ENCODE measurements at places on chromosomes 5 and 9.

GRCh38 chr9:124329206-124329792, 71.5 kb downstream of the NEK6 start:
- no peak for DNase-seq

GRCh38 chr5:52870448-52870847, 82.7 kb downstream of the ITGA1 start:
- no peak for DNase-seq

DNA sequence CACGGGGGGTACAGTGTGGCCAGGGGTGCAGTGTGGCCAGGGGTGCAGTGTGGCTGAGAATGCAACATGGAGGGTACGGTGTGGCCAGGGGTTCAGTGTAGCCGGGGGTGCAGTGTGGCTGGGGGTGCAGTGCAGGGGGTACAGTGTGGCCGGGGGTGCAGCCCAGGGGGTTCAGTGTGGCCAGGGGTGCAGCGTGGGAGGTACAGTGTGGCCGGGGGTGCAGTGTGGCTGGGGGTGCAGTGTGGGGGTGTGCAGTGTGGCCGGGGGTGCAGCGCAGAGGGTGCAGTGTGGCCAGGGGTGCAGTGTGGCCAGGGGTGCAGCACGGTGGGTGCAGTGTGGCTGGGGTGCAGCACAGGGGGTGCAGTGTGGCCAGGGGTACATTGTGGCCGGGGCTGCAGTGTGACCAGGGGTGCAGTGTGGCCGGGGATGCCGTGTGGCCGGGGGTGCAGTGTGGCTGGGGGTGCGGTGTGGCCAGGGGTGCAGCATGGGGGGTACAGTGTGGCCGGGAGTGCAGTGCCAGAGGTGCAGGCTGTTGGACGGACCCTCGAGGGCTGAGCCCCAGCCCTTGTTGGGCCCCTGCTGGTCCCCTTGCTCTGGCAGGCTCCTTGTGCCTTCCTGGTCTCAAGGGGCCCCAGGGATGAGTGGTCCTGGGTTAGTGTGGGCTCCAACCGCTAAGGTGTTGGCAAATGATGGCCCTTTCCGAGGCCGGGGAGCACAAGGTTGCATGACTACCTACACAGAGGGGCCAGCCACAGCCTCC, 17.9 kb downstream of the TPPP start:
- no peak for DNase-seq

DNA sequence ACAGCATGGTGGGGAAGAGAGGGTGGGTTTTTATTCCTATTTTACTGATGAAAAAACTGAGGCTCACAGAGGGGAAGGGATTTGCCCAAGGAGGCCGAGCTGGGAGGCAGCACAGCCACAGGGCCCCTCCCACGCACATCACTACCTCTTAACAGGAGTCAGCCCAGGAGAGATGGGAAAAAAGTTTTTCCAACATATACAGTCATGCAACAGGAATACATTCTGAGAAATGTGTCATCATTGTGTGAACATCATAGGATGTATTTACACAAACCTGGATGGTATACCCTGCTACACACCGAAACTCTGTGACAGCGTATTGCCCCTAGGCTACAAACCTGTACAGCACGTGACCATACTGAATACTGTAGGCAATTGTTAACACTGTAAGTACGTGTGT, 11.6 kb downstream of the TRAF1 start:
- no peak for DNase-seq

- no peak for DNase-seq
These were observed 20.5 kb upstream of the FER start for GRCh38 chr5:108727236-108727650.

GRCh38 chr5:59874675-59875074, 18.9 kb downstream of the PDE4D start:
- DNase-seq: no peak

- DNase-seq: no peak
These were observed 29.4 kb upstream of the PURA start for GRCh38 chr5:140084541-140084940.

GRCh38 chr5:91048073-91048472, 335.0 kb downstream of the ARRDC3 start:
- no peak for DNase-seq

DNA sequence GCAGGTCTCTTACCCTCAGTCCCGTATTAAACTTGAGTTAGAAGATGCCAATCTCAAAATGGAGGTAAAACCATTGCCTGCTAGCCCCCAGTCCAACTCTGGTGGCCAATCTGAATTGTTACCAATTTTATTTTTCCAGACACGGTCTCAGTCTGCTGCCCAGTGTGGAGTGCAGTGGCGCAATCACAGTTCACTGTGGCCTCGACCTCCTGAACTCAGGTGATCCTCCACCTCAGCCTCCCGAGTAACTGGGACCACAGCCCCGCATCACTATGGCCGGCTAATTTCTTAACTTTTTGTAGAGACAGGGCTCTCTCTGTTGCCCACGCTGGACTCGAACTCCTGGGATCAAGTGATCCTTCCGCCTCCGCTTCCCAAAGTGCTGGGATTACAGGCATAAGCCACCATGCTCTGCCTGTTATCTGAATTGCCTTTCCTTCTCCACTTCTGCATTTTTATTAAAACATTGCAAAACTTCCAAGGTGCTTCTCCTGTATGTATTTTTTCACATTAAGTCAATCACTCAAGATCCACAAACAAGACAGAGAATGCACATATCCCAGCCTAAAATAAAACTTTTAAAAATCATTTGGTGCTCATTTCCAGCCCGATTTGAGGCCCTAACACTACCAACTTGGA, 2.3 kb downstream of the FANCC start:
- no peak for DNase-seq

- DNase-seq: no peak
These were observed 179.0 kb upstream of the PPP1R26 start for GRCh38 chr9:135300346-135301141.

- no peak for DNase-seq
These were observed 456.9 kb downstream of the BNC2 start for GRCh38 chr9:16413509-16414016.

- no peak for DNase-seq
These were observed 315.5 kb upstream of the RGMB start for GRCh38 chr5:98458004-98458403.

DNA sequence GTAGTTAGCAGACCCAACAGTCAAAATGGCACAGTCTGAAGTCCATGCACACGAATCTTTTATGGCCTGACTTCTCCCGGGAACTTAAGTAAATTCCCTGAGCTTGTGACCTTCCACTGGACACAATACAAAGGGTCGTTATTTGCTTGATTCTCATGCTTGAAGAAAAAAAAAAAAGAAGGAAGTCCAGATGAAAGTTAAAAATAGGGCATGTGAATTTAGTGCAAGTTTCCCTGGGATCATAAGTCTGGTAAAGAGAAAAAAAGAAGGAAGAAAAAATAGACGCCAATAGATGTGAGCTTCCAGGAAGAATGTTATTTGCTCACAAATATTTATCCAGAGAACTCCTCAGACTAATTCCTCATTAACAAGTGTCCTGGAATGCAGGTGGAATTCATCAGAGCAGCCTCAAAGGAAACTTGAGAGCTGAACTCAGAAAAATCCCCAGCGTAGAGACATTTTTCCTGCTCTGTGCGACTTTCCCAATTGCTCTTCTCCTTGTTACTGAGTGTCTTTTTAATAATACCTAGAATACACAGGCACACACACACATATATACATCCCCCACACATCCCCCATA, 616.3 kb downstream of the EBF1 start:
- DNase-seq: no peak

GRCh38 chr9:757246-757881, 84.1 kb upstream of the DMRT1 start:
- DNase-seq: peak; percentile 53

DNA sequence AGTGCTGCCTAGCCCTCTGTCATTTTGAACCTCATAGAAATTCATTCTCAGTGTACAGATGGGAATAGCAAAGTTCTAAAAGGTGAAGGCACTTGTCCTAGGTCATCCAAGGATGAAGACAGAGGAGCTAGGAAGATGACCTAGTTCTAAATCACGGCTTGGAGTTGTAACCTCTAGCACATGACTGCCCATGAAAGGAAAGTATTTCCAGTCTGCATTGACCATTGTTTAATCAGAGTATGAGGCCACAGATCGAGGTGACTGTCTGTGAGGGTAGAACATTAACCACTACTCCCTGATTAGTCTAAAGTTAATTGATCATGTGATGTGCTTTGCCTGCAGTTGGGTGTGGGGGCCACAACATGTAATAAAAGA, 674 bp upstream of the TNFSF15 start:
- no peak for DNase-seq

Measured in activated CD4-positive, alpha-beta T cell treated with anti-CD3 and anti-CD28 coated beads, Interleukin-2, amount 50 U/mL, for 16 hours (primary cell).